ENCODE measurements at places on chromosomes 1 and 21. TPM values are rescaled to one million over a fixed set of nuclear protein-coding genes. Genes with fewer than 3 reads are reported as not detected.

- H3K36me3 ChIP-seq = no peaks in the 10 kb centered on the region
- H3K27me3 ChIP-seq = no peaks in the 10 kb centered on the region
- no peaks in the 10 kb centered on the region for H3K4me1 ChIP-seq
- H3K27ac ChIP-seq = no peak overlapping the region
- H3K4me3 ChIP-seq = no peak overlapping the region
Measured at GRCh38 chr1:170424346-170424745, 107.6 kb upstream of the GORAB start.

DNA sequence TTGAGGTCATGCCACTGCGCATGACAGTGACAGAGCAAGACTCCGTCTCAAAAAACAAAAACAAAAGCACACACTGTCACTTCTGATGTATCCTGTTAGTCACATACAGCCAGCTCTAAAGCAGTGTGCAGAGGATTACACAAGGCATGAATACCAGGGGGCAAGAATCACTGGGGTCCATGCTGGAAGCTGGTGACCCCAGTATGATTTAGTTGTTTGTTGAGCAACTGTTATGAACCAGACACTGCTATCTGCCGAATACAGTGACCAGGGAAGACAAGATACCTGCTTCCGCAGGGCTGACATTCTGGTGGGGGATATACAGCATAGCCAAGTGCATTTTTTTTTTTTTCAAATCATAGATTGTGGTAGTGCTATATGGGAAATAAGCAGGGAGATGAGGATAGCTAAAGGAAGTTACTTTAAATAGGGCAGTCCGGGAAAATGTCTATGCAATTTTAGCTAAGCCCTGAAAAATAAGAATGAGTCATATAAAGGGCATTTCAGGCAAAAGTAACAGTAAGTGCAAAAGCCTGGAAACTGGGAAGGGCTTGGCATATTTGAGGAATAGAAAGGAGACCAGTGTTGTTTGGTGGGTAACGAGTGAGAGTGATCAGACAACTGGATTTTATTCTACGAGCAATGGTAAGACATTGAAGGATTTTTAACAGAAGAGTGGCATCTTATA lies 69.7 kb downstream of the ADSS2 start:
- peaks cover 7% of the 10 kb centered on the region for H3K4me1 ChIP-seq
- H3K27ac ChIP-seq = peak overlapping the region; percentile 59
- H3K4me3 ChIP-seq = no peak overlapping the region
- no peaks in the 10 kb centered on the region for H3K27me3 ChIP-seq
- peak; percentile 80 for DNase-seq
- no peaks in the 10 kb centered on the region for H3K36me3 ChIP-seq

PCP4L1 gene
- not detected for total RNA-seq

MIA3 gene
- total RNA-seq = 68.0 TPM

NEXN gene
- 16.2 TPM for total RNA-seq

GRCh38 chr1:205255941-205256780 lies 28.4 kb downstream of the TMCC2 start:
- H3K4me1 ChIP-seq = no peaks in the 10 kb centered on the region
- no peak overlapping the region for H3K4me3 ChIP-seq
- DNase-seq = peak; percentile 66
- no peaks in the 10 kb centered on the region for H3K36me3 ChIP-seq

- H3K4me3 ChIP-seq = no peak overlapping the region
- H3K27ac ChIP-seq = no peak overlapping the region
Measured at GRCh38 chr1:51693419-51694155, 76.7 kb downstream of the OSBPL9 start.

- peak overlapping the region; percentile 72 for H3K4me3 ChIP-seq
- DNase-seq = no peak
- H3K4me1 ChIP-seq = peaks cover 9% of the 10 kb centered on the region
- no peaks in the 10 kb centered on the region for H3K36me3 ChIP-seq
Measured at GRCh38 chr1:9202240-9202870, 32.2 kb upstream of the H6PD start.

DNA sequence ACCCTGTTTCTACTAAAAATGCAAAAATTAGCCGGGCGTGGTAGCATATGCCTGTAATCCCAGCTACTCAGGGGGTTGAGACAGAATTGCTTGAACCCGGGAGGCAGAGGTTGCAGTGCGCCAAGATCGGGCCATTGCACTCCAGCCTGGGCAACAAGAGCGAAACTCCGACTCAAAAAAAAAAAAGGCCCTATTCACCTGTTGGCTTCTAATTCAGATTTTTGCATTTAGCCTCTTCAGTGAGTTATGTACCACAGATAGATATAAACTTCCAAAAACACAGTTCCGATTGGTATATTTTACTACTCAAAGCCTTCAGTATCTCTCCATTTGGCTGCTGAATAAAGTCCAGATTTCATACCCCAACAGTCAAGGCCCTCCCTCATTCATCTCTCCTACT lies 42.7 kb downstream of the POU2F1 start:
- DNase-seq = no peak
- H3K27ac ChIP-seq = no peak overlapping the region
- H3K27me3 ChIP-seq = no peaks in the 10 kb centered on the region
- H3K4me3 ChIP-seq = no peak overlapping the region

- no peaks in the 10 kb centered on the region for H3K36me3 ChIP-seq
- no peaks in the 10 kb centered on the region for H3K4me1 ChIP-seq
- H3K27me3 ChIP-seq = no peaks in the 10 kb centered on the region
- no peak overlapping the region for H3K4me3 ChIP-seq
- H3K27ac ChIP-seq = no peak overlapping the region
- DNase-seq = no peak
Measured at GRCh38 chr1:4121293-4121684, 221.2 kb upstream of the C1orf174 start.

- no peak for DNase-seq
- H3K27ac ChIP-seq = no peak overlapping the region
- no peaks in the 10 kb centered on the region for H3K27me3 ChIP-seq
- no peaks in the 10 kb centered on the region for H3K36me3 ChIP-seq
- no peaks in the 10 kb centered on the region for H3K4me1 ChIP-seq
Measured at GRCh38 chr1:47252795-47253194, 20.8 kb upstream of the TAL1 start.

UBE2U gene
- total RNA-seq = not detected

GRCh38 chr1:183416850-183417771 lies 1.1 kb downstream of the NMNAT2 start:
- peaks cover 2% of the 10 kb centered on the region for H3K4me1 ChIP-seq
- peak overlapping the region; percentile 33 for H3K4me3 ChIP-seq
- H3K27ac ChIP-seq = no peak overlapping the region
- no peaks in the 10 kb centered on the region for H3K36me3 ChIP-seq

DNA sequence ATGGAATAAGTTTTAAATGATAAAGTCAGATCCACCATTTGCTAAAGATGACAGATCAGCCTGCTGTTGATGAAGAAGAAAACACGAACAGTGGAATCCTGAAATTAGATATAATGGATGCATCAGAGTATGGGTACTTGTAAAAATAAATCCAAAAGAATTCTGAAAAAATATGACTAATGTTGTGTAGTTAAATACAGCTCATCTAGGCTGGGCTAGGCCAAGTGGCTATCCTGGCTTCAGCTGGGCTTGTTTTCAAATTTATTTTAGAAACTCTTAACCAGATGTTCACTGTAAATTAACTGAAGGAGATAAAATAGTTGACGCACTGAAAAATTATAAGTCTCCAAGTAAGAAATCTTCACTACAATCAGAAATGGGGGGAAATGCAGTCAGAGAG lies 7.4 kb upstream of the RGS2 start:
- DNase-seq = peak; percentile 6
- no peaks in the 10 kb centered on the region for H3K27me3 ChIP-seq
- no peaks in the 10 kb centered on the region for H3K4me1 ChIP-seq

GRCh38 chr1:69197816-69198215 lies 369.9 kb upstream of the LRRC7 start:
- no peak for DNase-seq
- H3K27ac ChIP-seq = no peak overlapping the region
- H3K4me1 ChIP-seq = no peaks in the 10 kb centered on the region

DNA sequence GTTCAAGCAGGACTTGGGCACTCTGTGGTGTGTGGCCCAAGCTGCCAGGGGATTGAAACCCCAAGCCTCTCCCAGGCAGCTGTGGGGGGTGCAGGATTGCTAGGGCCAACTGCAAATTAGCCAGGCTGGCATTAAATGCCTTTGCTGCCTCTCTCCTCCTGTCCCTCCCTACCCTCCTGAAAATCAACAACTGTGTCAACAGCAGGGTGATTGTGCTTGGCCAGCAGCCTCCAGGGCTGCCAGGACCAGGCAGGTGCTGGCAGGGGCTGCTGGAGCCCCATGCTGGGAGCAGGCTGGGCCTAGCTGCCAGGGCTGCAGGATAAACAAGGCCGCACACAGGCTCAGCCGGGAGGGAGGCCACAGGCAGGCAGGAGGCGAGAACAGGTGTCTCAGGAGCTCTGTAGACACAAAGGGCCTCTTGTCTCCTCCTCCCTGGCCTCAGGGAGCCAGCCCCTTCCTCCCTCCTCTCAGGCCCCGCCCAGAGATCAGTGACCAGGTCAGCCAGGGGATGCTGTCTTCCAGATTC lies 11.4 kb downstream of the SOX13 start:
- no peak overlapping the region for H3K27ac ChIP-seq
- H3K36me3 ChIP-seq = no peaks in the 10 kb centered on the region
- H3K4me1 ChIP-seq = peaks cover 15% of the 10 kb centered on the region

- no peak overlapping the region for H3K27ac ChIP-seq
- H3K4me1 ChIP-seq = peaks cover 11% of the 10 kb centered on the region
- no peaks in the 10 kb centered on the region for H3K36me3 ChIP-seq
- H3K27me3 ChIP-seq = peaks cover 10% of the 10 kb centered on the region
- DNase-seq = no peak
Measured at GRCh38 chr21:45225041-45225740, 62.5 kb downstream of the POFUT2 start.

DMRTA2 gene
- total RNA-seq = not detected

GRCh38 chr1:203547147-203547546 lies 53.2 kb downstream of the OPTC start:
- DNase-seq = no peak
- H3K4me1 ChIP-seq = peaks cover 2% of the 10 kb centered on the region
- no peaks in the 10 kb centered on the region for H3K36me3 ChIP-seq
- H3K4me3 ChIP-seq = no peak overlapping the region
- H3K27ac ChIP-seq = no peak overlapping the region

DNA sequence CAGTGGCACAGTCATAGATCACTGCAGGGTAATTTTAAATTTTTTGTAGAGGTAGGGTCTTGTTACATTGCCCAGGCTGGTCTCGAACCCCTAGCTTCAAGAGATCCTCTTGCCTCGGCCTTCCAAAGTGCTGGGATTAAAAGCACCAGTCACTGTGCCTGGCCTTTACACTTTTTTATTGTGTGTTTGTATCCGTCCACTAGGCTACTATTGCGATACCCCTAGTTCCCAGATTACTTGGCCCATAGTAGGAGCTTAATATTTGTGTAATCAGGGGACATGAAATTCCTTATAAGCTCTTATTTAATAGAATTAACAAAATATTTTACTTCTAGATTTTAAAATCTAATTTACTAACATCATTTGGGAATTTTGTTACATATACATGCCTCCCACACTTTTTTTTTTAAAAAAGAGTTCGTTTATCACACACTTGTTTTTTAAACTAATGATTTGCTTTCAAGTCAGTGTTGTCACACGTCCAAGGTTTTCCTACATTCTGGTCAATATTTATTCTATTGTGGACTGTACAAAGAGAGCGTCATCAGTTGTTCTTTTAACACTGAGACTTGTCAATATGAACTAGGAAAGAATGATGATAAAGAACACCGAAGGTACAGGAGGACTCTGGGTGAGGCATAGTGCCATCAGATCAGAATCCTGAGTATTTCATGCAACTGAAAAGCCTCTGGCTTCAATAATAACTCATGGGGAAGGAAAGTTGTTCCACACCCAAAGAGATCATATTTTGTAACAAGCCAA lies 63.7 kb downstream of the LEPR start:
- H3K27ac ChIP-seq = no peak overlapping the region
- H3K4me1 ChIP-seq = no peaks in the 10 kb centered on the region
- H3K4me3 ChIP-seq = no peak overlapping the region
- DNase-seq = no peak

DNA sequence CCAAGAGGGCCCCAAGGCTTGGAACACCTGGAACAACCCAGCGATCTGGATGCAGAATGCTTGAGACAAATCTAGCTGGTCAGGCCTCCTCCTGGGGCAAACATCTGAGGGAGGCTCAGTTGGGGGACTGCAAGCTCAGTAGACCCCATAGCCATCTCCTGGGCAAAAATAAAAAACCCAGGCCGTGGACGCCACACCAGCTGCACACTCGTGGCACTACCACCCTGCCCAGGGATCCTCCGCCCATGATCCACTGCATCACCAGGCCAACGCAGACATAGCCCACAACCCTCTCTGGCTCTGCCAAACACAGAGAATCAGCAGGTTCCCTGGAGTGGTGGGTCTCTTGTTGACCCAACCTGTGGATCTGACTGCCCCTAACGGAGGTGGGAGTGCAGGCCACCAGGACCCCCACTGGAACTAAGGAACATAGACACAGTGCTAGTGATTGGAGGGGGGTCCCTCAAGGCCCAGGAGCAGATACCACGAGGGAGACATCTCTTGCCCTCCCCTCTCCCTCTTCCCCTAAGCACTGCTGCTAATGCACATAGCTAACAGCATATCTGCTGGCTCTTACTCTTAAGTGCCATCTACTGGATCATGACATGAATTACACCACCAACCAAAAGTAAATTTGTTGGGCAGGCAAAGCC lies 147.2 kb downstream of the CHD1L start:
- no peaks in the 10 kb centered on the region for H3K4me1 ChIP-seq
- H3K27ac ChIP-seq = no peak overlapping the region
- no peak overlapping the region for H3K4me3 ChIP-seq
- no peaks in the 10 kb centered on the region for H3K36me3 ChIP-seq
- DNase-seq = peak; percentile 65

DNA sequence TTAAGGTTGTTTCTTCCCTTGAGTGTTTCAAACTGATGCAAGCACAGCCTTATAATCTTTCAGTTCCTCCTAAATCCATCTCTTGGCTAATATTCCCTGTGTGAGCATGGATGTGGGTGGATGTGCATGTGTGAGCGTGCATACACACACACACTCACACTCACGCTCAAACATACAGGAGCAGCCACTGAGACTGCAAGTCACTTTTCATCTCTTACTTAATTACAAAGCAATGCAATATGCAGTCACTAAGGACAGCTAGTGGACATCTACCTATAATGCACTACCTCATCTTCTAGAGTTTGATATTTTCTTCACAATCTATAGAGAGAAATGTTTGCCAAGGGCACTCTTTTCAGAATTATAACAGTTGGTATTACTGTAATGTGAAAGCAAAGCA lies 1.4 kb downstream of the ESRRG start:
- no peak overlapping the region for H3K27ac ChIP-seq
- no peaks in the 10 kb centered on the region for H3K27me3 ChIP-seq
- H3K4me3 ChIP-seq = peak overlapping the region; percentile 29

FMN2 gene
- 1.5 TPM for total RNA-seq

CLIC6 gene
- total RNA-seq = 1.8 TPM

GRCh38 chr1:58745117-58745516 lies 38.7 kb downstream of the JUN start:
- H3K36me3 ChIP-seq = no peaks in the 10 kb centered on the region
- no peak overlapping the region for H3K27ac ChIP-seq
- H3K27me3 ChIP-seq = no peaks in the 10 kb centered on the region
- DNase-seq = peak; percentile 81
- H3K4me1 ChIP-seq = peaks cover 3% of the 10 kb centered on the region
- no peak overlapping the region for H3K4me3 ChIP-seq

HSPA6 gene
- 0.51 TPM for total RNA-seq
